CD4-positive, alpha-beta T cell treated with Interleukin-6 for 4 hours (primary cell): ENCODE measurements at places on chromosomes 4 and X.

GRCh38 chr4:3473996-3474765 is 11.1 kb downstream of the DOK7 start:
- DNase-seq, result no peak

GRCh38 chr4:183889190-183889589 is 15.9 kb upstream of the STOX2 start:
- no peak for DNase-seq

- DNase-seq, result no peak
These were observed 332.0 kb downstream of the PCDH18 start for GRCh38 chr4:137200322-137200721.

- DNase-seq, result no peak
These were observed 124.6 kb downstream of the ANOS1 start for GRCh38 chrX:8607326-8607725.

DNA sequence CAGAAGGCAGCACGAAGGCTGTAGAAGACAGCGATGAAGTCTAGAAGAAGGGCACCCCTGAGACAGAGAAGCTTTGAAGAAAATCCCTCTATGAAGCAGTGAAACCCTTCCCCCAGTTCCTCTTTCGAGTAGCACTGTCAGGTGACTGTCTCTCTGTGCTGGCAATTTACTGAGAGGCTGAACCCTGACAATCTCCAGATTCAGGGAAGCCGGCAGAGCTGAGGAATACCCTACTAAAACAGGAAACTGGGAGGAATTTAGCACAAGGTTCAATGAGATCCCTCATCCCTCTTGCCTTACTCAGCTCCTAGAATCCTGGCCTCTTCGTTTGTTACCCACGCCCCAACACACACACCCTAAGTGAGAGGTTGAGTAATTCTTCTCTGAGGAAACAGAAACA is 239.7 kb upstream of the NOCT start:
- DNase-seq, result no peak

DNA sequence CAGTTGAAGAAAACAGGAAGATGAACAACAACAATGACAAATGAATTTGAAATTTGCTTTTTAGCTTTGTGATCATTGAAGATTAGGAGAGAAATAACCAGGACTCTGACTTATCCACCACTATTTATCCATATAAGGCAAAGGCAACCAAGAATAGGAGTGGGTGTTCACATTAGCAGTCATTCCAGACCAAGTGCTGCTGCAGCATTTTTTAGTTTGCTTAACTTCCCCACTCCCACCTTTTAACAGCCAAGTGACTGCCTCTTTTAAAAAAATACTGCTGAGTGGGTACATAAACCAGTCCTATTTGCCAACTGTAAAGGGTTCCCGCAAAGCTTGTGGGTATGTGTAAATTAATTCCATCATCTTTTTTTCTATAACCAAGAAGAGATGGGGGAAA is 230.9 kb downstream of the IQCM start:
- DNase-seq, result no peak

- no peak for DNase-seq
These were observed 26.3 kb downstream of the PHOX2B start for GRCh38 chr4:41722181-41722580.

DNA sequence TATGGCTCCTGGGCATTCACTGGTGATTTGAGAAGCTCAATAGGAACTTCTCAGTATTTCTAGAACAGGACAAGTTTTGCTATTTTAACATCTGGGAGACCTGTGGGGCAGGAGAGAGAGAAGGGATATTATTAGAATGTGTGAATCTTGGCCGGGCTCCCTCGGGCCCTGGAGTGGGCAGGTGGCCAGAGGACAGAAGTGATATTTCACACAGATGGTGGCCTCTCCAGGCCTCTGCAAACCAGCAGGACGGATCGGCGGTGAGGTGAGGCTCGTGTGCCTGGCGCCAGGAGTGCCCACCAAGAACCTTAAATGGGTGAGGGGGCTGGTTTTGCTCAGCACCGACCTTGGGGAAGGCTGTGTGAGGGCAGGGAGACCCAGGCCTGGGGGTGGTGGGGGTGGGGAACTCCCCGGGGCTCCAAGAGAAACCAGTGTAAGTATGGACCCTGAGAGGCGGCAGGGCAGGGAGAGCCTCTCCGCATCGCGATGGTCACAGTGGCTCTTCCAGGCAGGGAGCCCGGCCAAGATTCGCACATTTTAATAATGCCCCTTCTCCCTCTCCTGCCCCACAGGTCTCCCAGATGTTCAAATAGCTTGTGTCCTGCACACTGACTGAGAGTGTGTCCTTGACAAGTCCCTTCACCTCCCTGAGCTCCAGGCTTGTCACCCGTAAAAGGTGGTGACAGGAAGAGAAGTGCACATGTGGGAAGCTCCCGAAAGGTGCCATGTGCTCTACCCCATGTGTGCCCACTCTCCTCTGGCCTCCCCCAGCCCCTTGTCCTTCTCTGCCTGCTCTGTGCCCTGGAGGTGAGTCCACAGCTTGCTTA is 64.9 kb downstream of the SORCS2 start:
- no peak for DNase-seq

DNA sequence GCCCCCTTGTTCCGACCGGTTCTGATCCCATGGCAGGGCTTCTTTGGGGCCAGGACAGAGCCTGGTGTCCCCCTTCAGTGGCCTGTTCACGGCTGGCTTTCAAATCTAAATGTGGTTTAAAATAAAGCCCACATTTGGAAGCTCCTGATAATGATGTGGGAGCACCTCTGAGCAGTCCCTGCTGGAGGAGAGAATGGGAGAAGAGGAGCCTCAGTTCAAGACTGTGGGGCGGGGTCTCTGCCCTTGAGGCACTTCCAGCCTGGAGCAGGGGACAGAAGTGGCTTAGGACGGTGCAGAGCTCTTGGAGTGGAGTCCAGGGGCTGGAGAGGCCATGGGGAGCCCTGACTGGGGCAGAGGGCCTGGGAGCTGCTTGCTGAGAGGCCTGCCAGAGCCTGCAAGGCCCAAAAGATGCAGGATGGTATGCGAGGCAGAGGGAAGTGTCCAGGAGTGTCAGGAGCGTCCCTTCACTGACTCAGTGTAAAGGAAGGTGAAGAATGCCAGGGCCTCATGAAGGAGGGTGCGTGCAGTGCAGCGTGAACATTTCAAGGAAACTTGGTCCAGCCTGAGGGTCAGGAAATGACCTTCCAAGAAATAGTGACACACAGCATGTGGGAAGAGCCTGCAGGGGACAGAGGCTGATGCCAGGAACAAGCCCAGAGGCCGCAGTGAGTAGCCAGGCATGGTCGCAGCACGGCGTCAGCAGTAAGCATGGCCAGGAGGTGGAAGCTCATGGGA is 21.1 kb upstream of the TADA2B start:
- no peak for DNase-seq

- DNase-seq, result no peak
These were observed 2.2 kb downstream of the CCNB3 start for GRCh38 chrX:50206753-50207152.

GRCh38 chr4:99235955-99236354 is 16.9 kb upstream of the ADH6 start:
- no peak for DNase-seq

DNA sequence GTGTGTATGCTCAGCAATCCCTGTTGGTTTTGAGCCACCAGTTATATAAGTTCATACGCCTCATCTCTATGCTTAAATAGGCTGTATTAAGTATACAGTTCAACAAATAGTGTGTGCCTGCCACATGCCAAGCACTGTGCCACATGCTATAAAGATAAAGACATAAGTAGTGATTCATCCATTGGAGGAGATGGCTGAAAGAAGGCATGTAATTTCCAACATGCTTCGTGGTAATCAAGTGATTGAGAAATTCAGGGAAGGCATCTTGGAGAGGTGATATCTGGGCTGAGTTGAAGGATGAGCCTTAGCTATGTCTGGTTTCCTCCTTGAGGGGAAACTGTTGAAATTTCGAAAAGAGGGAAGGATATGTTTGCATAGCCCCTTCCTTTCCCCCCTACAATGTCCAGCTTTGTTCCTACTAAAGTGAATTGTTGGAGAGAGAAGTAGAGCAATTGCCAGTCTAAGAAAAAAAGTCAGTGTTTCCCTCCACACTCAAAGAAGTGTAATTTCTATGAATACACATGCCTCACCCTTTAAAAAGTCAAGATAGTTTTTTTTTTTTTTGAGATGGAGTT is 96.5 kb downstream of the ARHGAP10 start:
- no peak for DNase-seq
